ENCODE measurements at places on chromosomes 11 and 22.

- DNase-seq = no peak
Observed at GRCh38 chr22:43246188-43246587, 59.3 kb upstream of the TTLL12 start.

GRCh38 chr11:69153661-69154060 lies 2.1 kb upstream of the SMIM38 start:
- no peak for DNase-seq

DNA sequence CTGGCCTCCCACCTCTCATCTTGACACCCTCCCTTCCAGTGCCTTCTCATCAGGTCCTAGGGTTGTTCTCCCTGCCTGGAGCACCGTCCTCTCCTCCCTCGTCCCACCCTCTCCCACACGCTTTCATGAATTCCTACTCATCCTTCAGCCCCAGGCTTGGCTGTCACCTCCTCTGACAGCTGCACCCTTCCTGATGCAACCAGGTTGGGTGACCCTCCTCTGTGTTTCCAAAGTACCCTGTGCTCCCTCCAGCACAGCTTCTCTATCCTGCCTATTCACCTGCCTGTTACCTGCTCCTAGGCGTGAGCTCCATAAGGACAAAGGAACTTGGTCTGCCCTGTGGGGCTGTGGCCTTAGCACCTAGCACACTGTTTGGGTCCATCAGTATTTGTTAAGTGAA lies 58.4 kb downstream of the SGSM3 start:
- no peak for DNase-seq

DNA sequence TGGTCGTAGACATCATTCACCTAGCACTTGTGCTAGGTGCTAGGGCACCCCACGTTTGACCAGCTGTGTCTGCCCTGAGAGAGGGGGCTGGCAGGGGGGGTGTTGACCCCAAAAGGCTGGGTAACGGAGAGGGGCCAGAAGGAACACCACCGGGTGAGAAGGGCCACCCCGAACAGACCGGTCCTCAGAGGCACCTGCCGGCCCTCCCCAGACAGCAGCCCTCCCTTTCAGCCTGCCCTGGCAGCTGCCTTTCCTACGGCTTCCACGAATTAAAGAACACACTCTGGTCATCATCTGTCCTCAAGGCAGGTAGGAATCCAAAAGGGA lies 977 bp upstream of the KCNJ5 start:
- no peak for DNase-seq
